HFFc6 (cell line): ENCODE measurements at places on chromosomes 4 and X. TPM values are rescaled to one million over a fixed set of nuclear protein-coding genes. Genes with fewer than 3 reads are reported as not detected.

- DNase-seq, result no peak
Measured at GRCh38 chr4:107837317-107837716, 12.6 kb downstream of the SGMS2 start.

The CT47B1 gene
- not detected in 3 replicates for total RNA-seq

- DNase-seq, result no peak
Measured at GRCh38 chr4:103264905-103265304, 66.8 kb upstream of the CENPE start.

DNA sequence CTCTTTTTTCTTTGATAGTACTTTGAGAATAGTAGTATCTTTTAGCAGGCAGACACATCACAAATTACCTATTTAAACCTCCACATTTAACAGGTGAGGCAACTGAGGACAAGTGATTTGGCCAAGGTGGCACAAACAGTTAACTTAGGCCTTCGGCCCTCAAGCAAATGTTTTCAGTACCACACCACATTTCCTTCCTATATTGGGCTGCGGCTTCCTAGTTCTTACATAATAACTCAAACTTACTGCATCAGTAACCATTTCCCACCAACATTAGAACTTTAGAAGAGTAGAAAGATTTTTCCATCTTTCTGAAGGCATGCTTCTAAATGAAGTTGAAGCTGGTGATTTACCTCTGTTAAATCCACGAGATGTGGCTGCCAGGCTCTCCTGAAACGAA lies 63.2 kb upstream of the SLC4A4 start:
- no peak for DNase-seq

The MAB21L2 gene
- total RNA-seq, result not detected in 3 replicates

- no peak for DNase-seq
Measured at GRCh38 chr4:3411676-3412075, 30.1 kb upstream of the HGFAC start.
